ENCODE measurements at places on chromosomes 6 and 20.
A peak's percentile ranks its signal among the peaks of the same experiment; 100 is the strongest.

DNA sequence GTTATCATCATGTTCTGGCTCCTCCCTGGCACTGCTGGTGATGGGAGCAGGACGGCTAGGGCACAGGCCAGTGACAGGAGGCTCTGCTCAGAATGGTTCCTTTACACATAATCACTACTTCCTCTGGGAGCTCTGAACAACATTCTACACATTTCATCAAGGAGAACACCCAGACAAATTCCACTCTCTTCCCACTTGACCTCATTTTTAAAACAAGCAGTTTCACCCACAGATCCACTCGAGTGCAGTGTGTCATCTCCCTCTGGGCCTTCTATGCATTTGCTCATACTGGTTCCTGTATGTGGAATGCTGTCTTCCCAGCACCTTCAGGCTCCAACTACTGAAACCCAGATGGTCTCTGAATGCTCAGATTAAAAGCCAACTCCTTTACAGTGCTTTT is 84.8 kb downstream of the ELOVL5 start:
- no peak for DNase-seq

GRCh38 chr6:143167224-143167623 is 106.5 kb downstream of the AIG1 start:
- DNase-seq, result no peak

GRCh38 chr20:2122936-2123335 is 21.3 kb downstream of the STK35 start:
- DNase-seq, result no peak

DNA sequence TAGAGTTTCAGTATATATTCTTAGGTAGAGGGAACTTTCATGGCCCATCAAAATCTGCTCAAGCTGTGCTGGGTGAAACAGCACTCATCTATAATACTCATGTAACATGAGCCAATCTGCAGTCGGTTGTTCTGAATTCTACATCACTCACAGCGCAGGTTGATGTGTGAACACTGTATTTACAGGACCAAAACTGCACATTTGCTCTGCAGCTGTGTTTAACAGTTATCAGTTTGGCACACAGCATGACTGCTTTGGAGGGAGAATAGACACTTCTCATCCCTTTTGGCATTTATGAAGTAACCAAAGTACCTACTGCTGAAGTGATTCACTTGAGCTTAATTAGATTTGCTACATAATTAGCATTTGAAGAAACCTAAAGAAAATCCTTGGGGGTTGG is 225.1 kb downstream of the BCKDHB start:
- no peak for DNase-seq

DNA sequence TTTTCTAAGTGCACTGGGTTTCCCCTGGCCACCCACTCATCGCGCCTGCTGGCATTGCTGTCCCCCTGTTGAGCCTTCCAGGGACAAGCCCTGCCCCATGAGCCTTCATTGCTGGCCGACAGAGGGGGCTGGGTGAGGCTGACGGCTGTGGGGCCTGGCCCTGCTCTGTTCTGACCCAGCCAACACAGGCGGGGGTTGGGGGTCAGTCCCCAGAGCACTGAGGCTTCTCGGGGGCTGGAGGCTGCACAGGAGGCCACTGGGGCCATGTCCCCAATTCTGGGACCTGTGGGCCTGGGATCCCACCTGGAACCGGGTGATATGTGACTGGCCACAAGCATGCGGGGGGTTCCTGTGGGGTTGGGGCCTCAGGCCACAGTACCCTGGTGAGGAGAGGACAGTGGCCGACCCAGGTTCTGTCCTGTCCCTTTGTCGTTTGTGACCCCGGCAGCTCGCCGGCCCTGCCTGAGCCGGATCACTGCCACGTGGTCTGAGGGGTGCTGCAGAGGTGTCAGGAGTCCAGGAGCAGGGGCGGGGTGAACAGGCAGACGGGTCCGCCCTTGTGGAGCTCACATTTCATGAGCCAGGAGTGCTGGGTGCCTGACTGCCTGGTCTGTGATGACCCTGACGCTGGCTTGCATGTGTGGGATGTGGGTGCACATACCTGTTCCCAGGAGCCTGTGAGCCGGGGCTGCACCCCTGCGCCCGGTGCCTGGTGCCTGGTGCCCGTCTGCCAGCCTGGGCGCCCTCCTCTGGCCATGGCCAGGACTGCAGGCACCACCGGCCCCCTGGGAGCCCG is 2.1 kb upstream of the COL20A1 start:
- peak; percentile 77 for DNase-seq

DNA sequence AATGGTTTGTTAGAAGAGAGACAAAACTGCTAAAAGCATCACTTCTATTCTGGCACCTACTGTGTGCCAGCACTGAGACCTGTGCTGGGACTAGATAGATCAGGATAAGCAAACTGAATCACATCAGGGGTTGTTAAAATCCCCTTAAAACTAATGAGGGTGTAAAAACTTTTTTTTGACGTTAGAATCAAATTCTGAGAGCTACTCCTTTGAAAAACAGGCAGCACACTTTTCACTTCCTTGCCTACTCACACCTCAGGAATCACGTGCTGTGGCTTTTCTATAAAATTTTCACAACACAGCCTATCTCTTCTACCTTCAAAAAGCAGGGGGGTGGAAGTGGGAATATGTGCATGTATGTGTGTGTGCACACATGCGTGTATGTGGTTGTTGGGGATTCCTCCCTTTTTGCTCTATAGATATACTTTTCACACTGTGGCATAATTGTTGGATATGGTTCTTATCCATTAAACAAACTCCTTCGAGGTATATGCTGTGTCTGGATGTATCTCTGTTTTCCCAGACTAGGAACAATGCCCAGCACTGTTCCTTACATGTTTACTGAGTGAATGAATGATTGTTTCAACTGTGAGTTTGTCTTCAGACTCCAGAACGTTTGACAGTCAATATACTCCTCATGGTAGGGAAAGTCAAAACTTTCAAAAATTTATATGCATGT is 105.4 kb downstream of the FYN start:
- no peak for DNase-seq
